Left lung (tissue), 14 donors: ENCODE measurements at places on chromosomes 7 and 10.

- DNase-seq = no peak
These were observed 227.1 kb downstream of the TEX36 start for GRCh38 chr10:125455855-125456254.

DNA sequence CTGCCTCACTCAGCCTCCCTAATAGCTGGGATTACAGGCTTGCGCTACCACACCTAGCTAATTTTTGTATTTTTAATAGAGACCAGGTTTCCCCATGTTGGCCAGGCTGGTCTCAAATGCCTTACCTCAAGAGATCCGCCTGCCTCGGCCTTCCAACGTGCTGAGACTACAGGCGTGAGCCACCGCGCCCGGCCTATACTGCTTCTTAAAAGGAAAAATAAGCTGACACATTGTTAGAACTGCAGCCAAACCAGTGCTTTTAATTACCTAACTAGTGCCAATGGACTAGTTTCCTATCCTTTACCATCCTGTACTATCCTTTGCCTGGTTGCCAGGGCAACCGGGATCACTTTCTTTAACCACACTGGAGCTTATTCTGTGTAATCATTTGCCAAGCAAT is 108.0 kb downstream of the LRRTM3 start:
- DNase-seq = no peak

DNA sequence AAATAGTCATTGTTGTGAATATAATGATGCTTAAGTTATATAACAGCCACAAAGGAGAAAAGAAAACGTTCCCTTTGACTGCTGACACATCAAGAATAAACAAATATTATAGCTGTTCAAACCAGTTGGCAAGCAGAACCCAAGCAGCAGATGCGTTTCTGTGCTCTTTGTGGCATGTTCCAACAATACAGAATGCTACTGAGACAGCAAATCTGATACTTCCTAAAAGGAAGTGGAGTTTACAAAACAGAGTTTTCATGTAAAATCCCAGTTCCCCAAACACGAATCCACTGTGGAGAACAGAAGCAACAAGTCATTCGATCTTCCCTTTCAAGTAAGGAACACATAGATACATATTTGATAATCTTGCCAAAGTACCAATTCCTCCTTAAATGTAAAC is 170.9 kb upstream of the ASAH2 start:
- DNase-seq = no peak

GRCh38 chr10:44399659-44400451 is 15.0 kb upstream of the CXCL12 start:
- DNase-seq = no peak
